Fibroblast of skin of back (primary cell): ENCODE measurements at places on chromosomes 6 and 20.

- peak; percentile 72 for DNase-seq
Measured at GRCh38 chr6:141580988-141581552, 551.7 kb upstream of the GJE1 start.

DNA sequence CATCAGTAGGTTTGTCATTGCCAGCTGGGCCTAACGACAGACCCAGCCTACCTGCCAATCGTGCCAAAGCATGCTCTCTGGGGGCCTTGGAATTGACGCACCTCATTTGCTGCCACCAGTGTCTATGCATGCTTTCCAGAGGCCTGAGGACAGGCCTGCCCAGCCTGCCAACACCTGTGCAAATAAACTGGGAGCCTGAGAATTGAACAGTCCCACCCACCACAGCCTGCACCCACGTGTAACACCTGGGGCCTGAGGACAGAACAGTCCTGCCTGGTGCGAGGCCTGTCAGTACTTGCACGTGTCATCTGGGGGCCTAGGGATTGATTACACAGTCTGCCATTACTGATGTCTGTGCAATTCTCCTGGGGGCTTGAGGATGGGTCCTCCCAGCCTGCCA lies 6.2 kb upstream of the RNF217 start:
- no peak for DNase-seq

- no peak for DNase-seq
Measured at GRCh38 chr6:33838983-33839382, 35.2 kb upstream of the MLN start.

DNA sequence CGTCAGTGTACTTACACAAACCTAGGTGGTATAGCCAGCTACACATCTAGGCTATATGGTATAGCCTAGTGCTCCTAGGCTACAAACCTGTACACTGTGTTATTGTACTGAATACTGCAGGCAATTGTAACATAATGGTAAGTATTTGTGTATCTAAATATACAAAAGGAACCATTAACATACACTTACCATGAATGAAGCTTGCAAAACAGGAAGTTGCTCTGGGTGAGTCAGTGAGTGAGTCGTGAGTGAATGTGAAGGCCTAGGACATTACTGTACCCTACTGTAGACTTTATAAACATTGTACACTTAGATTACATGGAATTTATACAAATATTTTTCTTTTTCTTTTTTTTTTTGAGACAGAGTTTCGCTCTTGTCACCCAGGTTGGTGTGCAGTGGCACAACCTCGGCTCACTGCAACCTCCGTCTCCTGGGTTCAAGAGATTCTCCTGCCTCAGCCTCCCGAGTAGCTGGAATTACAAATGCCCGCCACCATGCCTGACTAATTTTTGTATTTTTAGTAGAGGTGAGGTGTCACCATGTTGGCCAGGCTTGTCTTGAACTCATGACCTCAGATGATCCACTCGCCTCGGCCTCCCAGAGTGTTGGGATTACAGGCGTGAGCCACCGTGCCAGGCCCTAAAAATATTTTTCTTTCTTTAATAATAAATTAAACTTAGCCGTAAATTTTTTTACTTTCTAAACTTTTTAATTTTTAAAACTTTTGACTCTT lies 15.4 kb upstream of the KIAA1755 start:
- peak; percentile 98 for DNase-seq

GRCh38 chr6:151242420-151242861 lies 2.7 kb downstream of the AKAP12 start:
- DNase-seq, result peak; percentile 59

DNA sequence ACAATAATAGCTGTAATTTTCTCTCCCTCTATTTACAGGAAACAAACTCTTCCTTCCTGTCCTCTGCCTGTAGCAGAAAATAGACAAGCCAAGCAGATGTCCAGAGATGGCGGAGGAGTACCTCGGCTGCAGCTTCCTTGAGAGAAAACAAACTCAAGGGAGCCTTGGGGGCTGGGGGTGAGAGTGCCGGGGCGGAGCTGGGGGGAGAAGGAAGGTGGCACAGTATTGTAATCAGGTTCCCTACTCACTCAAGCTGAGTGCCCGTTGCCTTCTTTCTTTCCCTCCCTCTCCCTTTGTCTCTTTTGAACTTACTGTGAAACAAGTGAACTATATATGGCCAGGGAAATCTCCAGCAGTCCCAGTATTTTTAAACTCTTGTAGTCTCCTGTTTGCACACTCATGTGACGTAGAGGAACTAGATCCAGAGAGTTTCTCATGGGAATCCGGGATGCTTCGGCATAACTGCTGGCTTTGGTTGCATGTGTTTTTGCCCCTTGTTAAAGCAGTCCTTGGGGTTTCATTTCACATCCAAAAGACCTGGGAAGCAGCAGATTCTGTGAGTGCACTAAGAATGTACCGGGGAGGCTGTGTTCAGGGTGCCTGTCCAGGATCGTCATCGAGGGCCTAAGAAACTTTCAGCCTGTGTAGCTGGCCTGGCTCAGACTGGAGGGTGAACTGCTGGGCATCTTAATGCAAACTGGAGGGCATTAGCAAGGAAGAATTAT lies 44.6 kb upstream of the HDDC2 start:
- no peak for DNase-seq

GRCh38 chr6:2378891-2379652 lies 133.7 kb upstream of the GMDS start:
- DNase-seq, result peak; percentile 85

- peak; percentile 25 for DNase-seq
Measured at GRCh38 chr20:49914310-49915117, 815 bp downstream of the SPATA2 start.

GRCh38 chr6:4447639-4448330 lies 312.4 kb upstream of the ECI2 start:
- no peak for DNase-seq

DNA sequence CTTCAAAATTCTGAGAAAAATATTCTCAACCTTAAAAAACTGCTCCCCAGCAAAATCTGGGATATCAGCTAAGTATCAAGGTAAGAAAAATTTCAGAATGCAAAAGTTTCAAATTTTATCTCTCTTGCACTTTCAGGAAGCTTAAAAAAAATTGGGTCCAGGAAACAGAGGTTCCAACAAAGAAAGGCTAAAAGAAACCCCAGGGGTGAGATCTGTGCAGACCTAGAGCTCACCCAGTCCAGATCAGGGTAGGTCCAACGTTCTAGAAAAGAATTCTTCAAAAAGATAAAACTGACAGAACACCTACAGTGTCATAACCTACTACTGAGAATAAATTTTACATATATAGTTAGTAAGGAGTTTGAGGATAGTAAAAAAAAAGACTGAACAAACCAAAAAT lies 23.5 kb downstream of the ILRUN start:
- no peak for DNase-seq

DNA sequence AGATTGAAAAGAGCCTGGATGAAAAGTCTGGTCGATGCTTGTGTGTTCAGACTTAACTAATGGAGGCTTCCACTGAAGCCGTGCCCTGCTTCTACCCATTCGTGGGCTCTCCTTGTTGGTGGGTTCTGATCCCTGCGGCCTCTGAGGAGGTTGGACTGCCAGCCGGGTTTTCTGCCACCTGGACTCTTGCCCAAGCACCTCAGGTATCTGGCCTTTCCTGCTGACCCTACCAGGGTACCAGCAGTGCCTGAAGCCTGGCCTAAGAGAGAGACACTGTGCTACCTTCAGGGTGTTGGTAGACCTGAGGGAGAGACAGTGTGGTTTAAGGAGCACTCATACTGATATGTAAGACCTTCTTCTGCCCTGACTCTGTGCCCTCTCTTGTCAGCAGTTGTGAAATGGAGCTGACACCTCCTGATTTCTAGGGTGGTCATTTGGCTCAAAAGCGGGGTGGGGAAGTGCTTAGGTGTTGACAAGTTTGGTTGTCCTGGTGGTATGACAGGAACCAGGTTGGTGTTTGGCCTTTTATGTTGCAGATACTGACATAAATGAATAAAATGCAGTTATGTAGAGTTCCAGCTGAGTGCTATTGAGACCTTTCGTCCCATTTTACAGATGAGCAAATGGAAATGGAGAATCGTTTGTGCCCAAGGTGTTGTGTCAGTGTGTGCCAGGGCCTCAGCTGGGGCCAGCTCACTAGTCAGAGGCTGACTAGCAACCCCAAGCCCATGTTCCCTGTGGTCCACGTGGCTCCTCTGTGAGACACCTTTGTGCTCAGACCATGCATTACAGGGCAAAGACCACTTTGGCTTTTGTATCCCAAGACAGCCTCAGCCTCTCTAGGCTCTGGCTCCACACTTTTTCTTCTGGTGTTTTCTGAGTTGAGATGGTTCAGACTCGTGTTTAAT lies 3.1 kb downstream of the PLCG1 start:
- no peak for DNase-seq

DNA sequence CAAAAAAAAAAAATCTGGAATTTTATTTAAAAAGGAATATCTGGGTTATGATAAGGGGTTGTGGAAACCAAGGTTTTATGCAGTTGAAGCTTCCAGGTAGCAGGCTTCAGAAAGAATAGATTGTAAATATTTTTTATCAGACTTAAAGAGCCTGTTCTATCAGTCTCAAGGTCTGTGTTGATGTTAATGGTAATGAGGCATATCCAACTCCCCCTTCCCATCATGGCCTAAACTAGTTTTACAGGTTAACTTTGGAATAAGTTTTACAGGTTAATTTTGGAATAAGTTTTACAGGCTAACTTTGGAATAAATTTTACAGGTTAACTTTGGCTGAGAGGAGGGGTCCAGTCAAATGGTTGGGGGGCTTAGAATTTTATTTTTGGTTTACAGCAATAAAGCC lies 92.4 kb downstream of the CD24 start:
- DNase-seq, result no peak

DNA sequence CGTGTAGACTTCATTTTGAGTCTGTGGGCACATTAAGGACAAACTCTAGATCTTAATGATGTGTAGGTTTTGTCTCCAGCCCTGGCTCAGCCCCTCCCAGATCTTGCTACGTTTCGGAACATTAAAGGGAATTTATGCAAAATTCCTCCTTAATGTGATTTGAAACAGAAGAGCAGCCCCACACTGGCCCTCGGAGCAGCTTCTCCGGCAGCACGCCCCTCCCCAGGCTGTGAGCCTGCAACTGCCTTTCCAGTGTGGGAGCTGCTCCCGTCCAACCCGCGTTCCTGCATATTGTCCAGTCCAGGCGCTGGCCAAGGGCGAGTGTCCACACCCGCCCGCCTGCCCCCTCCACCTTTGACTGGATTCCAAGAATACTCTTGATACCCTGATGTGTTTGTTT lies 257.2 kb downstream of the TAF4 start:
- no peak for DNase-seq

DNA sequence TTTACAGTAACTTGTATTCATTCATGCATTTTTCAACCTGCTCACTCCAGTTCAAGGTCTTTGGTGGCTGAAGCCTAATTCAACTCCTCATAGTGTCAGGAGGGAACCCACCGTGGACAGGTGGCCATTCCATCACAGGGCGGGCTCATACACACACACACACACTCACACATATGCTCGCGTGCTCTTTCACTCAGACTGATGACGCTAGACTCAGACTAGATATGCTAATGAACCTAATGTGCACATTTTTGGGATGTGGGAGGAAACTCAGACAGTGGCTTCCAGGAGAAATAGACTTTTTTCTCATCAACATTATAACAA lies 56.7 kb downstream of the TRIM27 start:
- DNase-seq, result peak; percentile 15

DNA sequence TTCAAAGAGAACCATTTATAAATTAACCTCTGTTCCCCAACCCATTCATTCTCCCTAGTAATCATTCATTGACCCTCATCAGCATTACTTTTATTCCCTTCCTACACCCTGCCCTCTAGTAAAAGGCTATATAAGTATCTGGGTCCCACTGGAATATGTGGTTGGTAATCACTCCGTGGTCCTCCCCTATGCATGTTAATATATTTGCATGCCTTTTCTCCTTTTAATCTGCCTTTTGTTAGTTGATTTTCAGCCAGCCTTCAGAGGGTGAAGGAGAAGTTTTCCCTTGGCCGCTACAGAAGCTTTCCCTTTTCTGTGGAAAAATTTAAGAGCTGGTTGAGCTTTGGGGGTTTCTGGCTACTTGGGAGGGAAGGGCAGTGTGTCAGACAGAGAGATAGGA lies 585.6 kb downstream of the UTRN start:
- no peak for DNase-seq

DNA sequence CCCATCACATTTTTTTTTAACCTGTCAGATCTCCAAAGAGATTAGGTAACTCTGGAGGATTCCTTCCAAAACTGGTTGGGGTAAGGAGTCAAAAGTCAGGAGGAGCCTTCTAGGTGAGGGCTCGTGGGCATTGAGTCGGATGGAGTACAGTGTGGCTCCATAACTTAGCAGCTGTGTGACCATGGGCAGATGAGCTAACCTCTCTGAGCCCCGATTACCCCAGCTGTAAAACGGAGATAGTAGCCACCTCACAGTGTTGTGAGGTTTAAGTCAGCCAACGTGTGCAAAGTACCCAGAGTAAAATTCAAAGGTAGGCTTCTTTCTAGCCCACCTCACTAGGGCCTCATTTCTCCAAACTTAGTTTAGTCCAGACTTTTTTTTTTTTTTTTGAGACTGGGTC lies 151.5 kb downstream of the CD24 start:
- DNase-seq, result no peak

DNA sequence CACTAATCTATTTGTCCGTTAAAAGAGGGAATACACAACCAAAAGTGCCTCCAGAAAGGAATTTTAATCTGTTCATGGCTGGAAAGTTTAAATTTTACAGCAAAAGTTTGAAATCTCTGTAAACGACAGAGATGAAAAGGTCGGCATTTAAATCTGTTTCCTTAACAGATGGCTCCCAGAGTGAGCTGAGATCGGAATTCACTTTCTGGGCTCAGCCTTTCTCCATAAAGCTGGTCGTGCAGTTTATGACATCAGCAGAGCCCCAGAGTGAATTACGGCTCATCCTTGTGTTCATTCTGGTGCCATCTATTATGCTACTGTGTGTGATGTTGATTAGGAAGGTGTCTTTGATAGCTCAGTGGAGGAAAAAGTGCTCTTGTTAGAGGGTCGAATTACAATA lies 117.6 kb upstream of the ZFP64 start:
- DNase-seq, result no peak

DNA sequence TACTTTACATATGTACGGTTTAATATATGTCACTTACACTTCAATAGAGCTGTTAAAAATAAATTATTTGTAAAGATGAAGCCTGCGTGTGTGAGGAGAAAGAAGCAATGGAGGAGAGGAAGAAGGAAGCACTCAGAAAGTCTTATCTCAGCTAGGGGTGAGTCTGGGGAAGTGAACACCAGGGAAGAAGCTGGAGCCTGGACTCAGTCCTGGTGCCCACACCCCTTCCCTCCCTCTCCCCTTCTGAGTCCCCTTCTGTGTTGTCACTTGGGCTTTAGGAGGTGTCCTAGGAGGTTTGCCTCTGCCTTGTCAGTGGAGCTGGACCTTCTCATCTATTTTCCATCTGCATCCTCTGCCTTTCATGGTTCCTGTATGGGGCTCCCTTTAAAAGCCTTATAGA lies 1.9 kb downstream of the SIRPB2 start:
- no peak for DNase-seq

GRCh38 chr6:95288251-95288650 lies 289.1 kb upstream of the MANEA start:
- no peak for DNase-seq

DNA sequence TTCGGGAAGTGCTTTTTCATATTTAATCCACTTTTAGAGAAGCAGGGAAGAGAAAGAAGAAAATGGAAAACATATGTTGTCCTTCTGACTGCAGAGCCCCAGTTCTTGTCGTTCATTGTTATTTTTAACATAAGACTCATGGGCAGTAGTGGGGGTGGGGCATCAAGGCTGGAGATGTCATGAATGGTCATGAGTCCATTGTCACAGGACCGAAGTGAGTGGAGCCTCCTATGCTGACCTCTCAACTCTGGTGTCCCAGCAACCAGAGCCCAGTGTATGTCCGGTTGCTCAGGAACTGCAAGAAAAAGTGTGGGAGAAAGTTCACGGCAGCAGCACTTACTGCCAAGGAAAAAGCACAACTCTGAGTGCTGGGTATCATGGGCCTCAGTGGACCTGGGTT lies 108.6 kb downstream of the BANF2 start:
- DNase-seq, result peak; percentile 57
